ENCODE measurements at places on chromosomes 2 and 18.

DNA sequence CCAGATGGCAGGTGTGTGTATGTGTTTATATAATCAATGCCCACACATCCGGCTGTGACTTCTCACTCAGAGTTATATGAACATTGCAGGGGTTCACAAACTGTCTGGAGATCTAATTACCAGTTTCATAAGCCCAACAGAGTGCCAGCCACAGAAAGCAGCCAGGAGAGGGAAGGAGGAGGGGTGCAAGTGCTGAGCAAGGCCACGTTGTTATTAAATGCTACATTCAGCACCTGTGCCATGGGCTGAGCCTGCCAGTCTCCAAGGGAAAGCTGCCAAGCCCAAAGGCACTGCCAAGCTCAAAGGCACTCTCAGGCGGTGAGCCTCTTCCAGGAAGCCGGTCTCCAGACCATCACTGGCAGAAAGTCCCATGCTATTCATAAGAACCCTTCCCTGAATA is 17.4 kb downstream of the XDH start:
- DNase-seq, result no peak

DNA sequence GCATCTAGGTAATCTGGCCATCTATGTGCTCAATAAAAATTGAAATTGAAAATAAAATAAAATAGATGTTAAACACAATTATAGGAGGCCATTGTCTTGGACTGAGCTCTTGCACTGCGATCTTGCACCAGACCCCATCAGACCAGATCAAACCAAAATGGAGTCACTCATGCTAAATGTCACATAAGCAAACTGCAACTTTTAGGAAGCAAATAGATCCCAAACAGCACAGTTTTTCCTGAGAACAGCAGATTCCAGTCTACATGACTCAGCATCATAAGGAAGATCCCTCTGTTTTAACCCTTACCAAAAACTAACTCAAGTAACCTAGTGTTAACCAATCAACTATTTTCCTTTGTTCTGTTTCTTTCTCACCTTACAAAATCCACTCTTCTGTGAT is 57.7 kb upstream of the LRP1B start:
- no peak for DNase-seq

DNA sequence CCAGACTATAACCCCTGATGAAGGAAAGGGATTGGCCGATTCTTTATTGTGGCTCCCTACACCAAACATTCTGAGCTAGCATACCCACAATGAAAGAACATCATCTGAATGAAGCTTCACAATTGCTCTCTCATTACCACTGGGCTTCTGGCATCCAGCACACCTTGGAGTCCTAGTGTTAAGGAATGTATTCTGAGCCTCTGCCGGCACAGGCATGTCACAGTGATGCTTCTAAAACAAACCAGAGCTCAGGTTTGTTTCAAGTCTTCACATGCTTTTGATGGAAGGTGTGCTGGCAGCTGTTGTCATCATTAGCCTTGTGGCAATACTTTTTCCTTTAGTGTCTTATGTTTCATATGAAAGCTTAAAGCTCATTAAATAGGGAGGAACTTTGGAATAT is 76.3 kb upstream of the RBBP8 start:
- no peak for DNase-seq

DNA sequence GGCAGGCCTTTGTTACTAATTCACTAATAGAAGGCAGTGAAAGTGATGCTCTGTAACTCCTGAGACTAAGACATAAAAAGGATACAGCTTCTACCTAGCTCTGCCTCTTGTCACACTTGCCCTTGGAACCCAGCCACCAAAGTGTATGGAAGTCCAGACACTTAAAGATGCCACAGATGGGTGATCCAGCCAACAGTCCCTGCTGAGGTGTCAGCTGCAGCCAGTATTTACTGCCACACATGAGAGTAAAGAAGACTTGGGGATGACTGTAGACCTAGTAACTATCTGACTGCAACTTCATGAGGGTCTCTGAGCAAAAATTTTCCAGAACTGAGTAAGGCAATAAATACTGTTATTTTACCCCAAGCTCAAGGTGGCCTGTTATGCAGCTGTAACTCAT is 8.8 kb downstream of the IMMT start:
- DNase-seq, result no peak
